ENCODE measurements at places on chromosomes 3 and 15.

DNA sequence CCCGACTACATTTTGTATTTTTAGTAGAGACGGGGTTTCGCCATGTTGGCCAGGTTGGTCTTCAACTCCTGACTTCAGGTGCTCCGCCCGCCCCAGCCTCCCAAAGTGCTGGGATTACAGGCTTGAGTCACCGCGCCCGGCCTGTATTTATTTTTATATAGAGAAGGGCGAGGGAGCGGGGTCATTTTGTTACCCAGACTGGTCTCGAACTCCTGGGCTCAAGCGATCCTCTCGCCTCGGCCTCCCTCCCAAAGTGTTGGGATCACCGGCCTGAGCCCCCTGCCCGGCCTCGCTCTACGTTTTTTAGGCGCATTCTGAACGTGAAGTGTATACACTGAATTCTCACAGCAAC, 514 bp upstream of the PPP4R2 start:
- DNase-seq: no peak

GRCh38 chr3:61530355-61530754, 31.0 kb upstream of the PTPRG start:
- peak; percentile 79 for DNase-seq

- DNase-seq: no peak
These were observed 48.6 kb upstream of the ATOSA start for GRCh38 chr15:52727815-52728214.

- DNase-seq: no peak
These were observed 30.1 kb downstream of the PPARG start for GRCh38 chr3:12318758-12319621.

GRCh38 chr15:41933771-41934170, 38.6 kb downstream of the EHD4 start:
- no peak for DNase-seq

- no peak for DNase-seq
These were observed 246.6 kb downstream of the IL20RB start for GRCh38 chr3:137204409-137204808.

GRCh38 chr3:106014518-106014917, 145.7 kb upstream of the CBLB start:
- no peak for DNase-seq

DNA sequence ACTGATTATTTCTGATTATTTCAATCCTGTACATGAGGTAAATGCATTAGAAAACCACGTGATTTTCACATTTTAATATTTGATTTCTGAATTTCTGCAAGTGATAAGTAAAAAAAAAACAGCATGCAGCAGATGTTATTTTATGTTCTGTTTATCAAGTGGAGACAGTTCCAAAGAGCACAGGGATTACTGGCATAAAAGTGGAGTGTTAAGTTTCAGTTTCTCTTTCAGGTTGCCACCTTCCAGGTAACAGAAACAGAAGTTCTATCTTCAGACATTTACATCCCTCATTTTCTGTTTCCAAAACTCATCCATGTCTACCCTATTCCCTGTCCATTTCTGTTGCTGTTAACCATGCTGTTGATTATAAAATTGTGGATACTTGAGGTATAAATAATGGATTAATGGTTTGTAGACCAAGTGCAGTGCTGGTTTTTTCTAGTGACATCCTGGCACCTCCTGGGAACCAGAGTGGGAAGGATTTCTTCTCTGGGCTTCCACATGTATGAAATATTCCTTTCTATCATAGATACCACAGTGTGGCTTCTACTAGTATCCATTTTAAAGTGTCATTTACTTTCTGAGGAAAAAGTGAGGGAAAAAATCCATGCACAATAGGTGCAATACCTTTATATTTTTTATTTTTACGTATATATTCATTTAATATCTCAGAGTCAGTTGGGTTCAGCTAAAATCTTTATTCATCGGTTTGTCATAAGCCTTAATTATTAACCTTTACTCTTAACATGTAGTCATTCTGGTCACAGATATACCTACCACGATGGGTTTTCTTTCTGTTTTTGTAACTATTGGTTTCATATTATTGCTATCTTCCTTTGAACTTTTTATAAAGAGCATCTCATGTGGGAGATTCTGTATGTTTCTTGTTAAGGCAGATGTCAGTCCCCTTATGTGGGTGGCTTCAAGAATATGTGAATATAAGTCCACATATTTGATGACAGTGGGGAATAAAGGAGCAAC, 1010.0 kb downstream of the SQOR start:
- DNase-seq: no peak

DNA sequence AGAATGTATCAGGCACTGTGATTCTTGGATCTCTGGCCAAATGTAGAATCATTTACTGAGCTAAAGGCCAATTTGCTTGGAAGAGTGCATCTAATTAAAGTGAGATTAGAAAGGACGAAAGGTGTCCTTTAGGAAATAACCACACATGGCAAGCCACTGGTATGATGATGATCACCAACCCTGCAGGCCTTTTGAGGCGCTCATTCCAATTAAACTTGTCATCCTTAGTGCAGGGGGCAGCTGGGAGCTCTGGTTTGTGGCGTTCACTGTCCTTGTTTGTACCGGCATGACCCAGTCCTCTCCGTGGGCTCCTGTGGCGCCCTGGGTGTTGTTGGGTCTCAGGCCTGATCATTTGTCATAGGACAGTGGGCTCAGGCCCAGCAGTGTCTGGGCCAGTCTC, 11.0 kb downstream of the LIMD1 start:
- no peak for DNase-seq

GRCh38 chr3:11914651-11915050, 68.0 kb upstream of the TAMM41 start:
- DNase-seq: no peak

- no peak for DNase-seq
These were observed 69.9 kb downstream of the EPHB3 start for GRCh38 chr3:184631472-184631861.

- DNase-seq: peak; percentile 54
These were observed 2.5 kb downstream of the ANP32A start for GRCh38 chr15:68818066-68818768.

GRCh38 chr3:173976281-173976680, 578.7 kb downstream of the NLGN1 start:
- DNase-seq: no peak

Measured in G401 (cell line).